Osteoblast (primary cell): ENCODE measurements at places on chromosomes 11 and 22. TPM values are rescaled to one million over a fixed set of nuclear protein-coding genes. Genes with fewer than 3 reads are reported as not detected.

Gene TOLLIP
- total RNA-seq: 30.8 and 35.9 TPM in 2 replicates

Gene GPHA2
- not detected in 2 replicates for total RNA-seq

Gene RASD2
- under 0.01 and 0.29 TPM in 2 replicates for total RNA-seq

DNA sequence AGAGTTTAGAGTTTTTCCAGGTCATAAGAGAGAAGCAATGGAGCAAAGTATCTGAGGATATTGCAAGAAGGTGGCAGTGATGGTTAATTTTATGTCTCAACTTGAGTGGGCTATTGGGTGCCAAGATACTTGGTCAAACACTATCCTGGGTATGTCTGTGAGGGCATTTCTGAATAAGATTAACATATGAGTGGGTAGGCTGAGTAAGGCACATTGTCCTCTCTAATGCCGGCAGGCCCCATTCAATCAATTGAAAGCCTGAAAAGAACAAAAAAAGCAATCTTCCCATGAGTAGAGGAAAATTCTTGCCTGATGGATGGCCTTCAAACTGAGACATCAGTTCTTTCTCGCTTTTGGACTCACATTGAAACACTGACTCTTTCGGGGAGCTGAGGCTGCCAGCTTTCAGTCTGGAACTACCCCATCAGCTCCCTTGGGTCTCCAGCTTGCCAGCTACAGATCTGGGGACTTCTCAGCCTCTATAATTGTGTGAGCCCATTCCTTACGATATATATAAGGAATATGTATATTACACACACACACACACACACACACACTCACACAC is 228.8 kb downstream of the BUD13 start:
- peak; percentile 59 for DNase-seq

DNA sequence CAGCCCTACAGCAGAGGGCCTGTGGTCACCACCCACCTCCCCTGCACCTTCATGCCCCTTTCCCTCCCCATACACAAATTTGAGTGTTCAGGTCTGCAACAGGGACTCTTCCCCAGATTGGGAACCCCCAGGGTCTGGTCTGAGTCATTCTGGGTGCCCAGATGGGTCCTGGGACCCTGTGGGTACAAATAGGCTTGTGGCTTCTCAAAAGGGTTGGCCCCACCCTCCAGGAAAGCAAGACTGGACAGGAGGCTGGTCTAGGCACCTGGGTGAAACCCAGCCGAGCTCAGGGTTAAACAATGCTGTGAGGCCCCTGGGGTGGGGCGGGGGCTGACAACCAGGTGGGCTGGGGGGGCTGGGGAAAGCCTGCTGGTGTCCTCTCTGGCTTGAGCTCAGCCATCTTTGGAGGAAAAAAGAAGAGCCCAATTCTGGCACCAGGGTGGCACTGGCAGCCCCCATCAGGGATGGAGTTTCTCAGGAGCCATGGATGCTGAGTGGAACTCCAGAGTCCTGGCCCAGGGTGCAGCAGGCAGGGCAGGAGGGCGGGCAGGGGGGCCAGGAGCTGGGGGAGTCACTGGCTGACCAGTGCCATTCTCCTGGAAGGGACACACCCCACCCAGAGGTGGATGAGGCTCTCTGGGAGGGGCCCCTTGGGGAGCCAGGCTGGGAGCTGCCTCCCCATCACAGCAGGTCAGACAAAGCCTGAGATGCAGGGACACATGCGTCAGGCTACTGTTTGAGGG is 1.1 kb downstream of the SEPTIN5 start:
- DNase-seq: peak; percentile 72

DNA sequence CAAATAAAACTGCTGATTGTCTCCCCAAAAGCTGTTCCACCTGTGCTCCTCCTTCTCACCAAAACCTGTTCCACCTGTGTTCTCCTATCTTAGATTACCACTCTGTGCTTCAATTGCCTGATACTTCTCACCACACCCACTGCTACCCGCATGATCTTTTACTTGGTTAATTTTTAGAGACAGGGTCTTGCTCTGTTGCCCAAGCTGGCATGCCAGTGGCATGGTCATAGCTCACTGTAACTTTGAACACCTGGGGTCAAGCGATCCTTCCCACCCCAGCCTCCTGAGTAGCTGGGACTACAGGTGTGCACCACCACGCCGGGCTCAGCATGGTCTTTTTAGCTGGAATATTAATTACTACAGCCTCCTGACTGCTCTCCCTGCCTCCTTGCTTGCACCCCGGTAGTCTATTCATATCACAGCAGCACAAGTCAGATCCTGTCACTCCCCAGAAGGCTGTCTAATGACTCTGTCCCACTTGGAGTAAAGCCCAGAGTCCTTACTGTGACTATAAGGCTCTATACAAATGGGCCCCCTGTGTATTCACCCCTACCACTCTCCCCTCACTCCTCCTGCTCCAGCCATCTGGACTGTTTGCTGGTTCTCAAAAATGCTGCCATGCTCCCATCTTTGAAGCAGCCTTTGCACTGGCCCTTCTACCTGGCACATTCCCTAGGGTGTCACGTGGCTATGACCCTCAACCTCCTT is 3.5 kb downstream of the C11orf91 start:
- DNase-seq: no peak

DNA sequence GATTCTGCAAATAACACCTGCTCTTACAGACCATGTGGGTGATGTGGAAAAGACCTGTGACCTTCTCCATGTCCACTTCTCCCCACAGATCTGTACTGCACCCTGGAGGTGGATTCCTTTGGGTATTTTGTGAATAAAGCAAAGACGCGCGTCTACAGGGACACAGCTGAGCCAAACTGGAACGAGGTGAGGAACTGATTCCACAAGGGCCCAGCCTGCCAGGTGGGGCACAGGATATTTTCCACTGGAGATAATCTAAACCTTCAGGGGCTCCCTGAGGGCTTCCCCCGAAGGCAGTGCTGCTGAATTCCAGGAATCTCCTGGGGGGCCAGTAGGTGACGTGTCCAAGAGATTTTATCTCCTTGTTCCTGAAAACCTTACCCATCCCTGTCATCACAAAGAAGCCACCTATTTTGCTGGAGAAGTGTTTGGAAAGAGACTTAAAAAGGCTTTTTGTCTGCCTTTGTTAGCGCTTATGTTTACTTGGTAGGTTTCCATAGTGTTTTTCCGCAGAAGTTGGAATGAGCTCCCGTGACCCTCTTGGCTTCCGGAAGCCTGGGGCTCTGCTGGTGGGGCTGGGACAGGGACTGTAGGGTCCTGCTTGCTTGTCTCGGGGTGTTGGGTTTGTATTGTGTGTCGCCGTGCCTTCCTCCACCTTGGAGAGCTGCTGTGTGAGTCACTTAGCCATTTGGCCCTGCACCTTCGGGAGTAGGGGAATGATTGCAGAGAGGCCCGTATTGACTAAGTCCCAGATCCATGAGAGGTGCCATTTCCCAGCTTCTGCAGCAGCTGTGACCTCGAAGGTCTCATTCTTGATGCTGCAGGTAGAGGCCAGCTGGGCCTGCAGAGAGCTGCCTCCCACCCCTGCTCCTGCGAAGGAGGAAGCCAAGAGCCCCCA is 112.4 kb downstream of the BCR start:
- DNase-seq: peak; percentile 64

- DNase-seq: no peak
Observed at GRCh38 chr11:121137005-121137404, 36.0 kb downstream of the TECTA start.

- peak; percentile 87 for DNase-seq
Observed at GRCh38 chr11:94511932-94512781, at the start of gene C11orf97. Gene C11orf97, plus strand, starts transcription at chr11:94512461. Its CDS starts 68 bp downstream, at chr11:94512529.

DNA sequence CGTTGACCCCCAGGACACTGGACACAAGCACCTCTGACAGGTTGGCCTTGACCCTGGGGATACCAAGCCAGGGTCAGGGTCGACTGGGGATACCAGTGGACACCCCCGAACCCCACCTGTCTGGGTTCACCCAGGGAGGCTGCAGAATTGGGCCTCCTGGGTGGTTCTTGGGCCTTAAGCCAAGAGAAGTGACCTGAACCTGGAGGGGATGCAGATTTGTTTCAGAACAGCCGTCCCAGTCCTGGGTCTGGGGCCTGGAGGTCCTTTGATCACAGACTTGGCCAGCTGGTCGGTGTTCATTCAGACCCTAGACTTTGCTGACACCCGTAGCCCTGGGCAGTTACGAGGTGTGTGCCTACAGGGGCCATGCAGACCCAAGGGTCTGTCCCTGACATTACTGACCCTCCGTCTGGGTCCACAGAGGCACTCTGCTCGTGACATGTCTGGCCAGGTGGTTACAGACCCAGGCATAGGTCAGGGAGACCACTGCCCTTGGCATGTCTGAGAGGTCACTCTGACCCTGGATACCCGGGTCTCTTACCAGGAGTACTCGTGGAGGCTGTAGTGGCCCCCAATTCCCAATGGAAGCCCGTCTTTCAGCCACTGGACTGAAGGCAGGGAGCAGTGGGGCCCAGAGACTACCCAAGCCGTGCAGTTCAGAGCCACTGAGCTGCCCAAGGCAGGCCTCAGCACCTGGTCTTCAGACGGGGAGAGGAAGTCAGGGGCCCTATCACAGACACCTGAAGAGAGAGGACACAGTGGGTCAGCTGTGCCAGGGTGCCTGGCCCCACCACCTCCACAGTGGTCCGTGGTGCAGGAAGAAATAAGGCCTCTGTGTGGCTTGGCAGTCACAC is 6.4 kb downstream of the SIGIRR start:
- no peak for DNase-seq
